ENCODE measurements at places on chromosomes 3 and 15. TPM values are rescaled to one million over a fixed set of nuclear protein-coding genes. Genes with fewer than 3 reads are reported as not detected.

- no peak for DNase-seq
Measured at GRCh38 chr3:122940628-122941086, 86.9 kb downstream of the SEMA5B start.

GRCh38 chr3:54222316-54222715 lies 100.0 kb downstream of the CACNA2D3 start:
- no peak for DNase-seq

- no peak for DNase-seq
Measured at GRCh38 chr3:109806929-109807328, 469.6 kb upstream of the DPPA4 start.

DNA sequence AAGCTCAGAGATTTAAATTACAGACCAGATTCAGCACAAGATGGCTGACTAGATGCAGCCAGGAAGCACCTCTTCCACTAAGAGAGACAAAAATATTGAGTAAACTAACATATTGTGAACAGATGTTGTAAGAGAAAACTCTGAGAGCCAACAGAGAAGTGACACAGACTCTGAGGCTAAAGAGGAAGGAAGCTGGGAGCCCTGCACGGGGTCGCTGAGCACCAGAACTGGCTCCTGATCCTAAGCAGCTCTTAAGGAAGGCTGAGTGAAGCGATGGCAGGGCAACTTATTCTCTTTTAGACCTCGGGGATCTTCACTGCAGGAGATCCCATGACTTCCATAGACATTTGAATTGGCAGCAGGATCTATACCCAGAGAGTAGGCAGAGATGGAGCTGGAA lies 578.0 kb upstream of the GRM7 start:
- DNase-seq, result no peak

GRCh38 chr3:2098398-2099027 lies at the start of gene CNTN4:
CNTN4 (plus strand) TSS chr3:2098866.
- peak; percentile 66 for DNase-seq

DNA sequence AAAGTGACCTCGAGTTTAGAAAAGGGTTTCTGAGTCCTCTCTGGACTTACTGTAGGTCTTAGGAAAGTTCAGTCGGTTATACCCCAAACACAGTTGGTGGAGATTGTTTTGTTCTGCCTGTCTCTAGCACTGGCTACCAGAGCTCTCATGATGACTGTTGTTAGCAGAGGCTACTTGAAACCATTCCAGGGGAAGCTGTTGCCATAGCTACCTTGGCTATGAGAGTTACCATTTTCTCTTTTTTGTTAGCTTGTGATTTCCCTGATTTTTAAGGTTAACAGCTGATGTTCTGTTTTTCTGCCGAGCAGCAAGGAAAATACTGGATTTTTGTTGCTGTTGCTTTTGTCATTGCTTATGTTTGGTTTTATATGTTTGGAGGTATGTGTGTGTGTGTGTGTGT lies 26.7 kb downstream of the ABHD2 start:
- no peak for DNase-seq

GRCh38 chr3:173403376-173403775 lies 5.8 kb downstream of the NLGN1 start:
- DNase-seq, result no peak

DNA sequence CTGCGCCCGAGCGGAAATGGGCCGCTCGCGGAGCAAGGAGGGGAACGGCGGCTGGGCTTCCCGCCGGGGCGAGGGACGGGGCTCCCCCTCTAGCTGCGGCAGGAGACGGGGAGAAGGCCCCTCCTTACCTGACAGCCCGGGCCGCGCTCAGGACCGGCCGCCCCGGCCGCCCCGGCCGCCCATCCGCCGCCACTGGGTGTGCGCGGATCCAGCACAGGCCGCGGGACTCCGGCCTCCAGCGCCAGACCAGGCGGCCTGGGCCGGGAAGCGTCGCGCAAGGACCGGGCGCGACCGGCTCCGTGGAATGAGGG lies 296 bp downstream of the TPRA1 start:
- DNase-seq, result no peak

DNA sequence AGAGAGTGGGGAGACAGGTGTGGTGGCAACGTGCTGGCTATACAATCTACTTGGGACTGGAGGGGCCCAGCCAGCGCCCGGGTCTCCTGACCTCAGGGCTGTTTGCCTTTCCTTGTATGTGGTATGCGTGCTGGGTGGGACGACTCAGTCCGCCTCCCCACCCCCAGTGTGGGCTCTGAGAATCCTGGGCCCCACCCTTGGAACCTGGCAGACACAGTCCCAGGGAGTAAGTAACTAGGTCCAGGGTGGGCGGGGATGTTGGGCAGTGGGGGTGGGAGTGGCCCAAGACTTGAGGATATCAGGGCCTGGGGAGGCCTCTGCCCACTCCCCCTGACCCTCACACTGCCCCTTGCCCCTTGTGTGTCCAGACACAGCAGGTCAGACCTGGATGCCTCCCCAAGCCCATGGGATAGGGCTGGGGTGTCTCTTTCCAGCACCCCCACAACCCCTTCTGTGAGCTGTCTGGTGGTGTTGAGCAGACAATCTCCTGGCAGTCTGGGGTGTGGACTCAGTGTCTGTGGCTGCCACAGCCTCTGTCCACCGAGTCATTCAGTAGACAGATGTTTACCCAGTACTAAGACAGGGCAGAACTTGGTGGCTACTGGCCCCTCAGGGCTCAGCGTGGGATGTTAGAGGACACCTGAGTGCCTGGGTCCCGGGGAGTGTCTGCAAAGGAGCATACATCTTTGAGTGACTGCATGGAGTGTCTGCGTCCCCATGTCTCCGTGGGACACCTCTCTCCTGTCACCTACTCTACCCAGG lies 1.3 kb downstream of the CHST13 start:
- no peak for DNase-seq

- DNase-seq, result no peak
Measured at GRCh38 chr3:97552186-97552585, 212.4 kb upstream of the ARL6 start.

DNA sequence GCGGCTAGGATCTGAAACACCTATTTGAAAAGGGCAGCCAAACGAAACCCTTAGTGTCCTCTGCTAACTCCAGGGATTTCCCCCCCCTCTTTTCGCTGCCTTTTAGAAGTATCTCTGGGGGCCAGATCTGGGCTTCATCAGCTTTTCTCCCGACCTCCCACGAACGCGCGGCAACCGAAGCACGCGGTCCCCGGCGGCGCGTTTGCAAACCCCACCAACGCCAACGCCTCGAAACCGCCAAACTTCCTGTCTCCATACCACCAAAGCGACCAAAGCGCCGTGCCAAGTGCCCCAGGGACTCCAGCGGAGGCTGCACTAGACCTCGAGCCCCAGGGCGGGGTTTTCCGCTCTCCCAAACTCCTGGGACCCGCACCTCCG lies 155.8 kb upstream of the FRMD4B start:
- DNase-seq, result peak; percentile 77

PCOLCE2 gene
- total RNA-seq, result 119 TPM

- peak; percentile 50 for DNase-seq
Measured at GRCh38 chr3:18443665-18444594, 18.8 kb upstream of the SATB1 start.

PRR23E gene
- not detected for total RNA-seq

GRCh38 chr15:29043736-29044502 lies 158.1 kb downstream of the APBA2 start:
- no peak for DNase-seq

DPP8 gene
- 28.7 TPM for total RNA-seq

- no peak for DNase-seq
Measured at GRCh38 chr15:33679061-33679460, 289.2 kb upstream of the CHRM5 start.

- no peak for DNase-seq
Measured at GRCh38 chr3:77001062-77001701, 38.7 kb upstream of the ROBO2 start.

- DNase-seq, result no peak
Measured at GRCh38 chr3:165753560-165753959, 83.7 kb downstream of the BCHE start.

AHSG gene
- total RNA-seq, result not detected

A4GNT gene
- total RNA-seq, result not detected

DNA sequence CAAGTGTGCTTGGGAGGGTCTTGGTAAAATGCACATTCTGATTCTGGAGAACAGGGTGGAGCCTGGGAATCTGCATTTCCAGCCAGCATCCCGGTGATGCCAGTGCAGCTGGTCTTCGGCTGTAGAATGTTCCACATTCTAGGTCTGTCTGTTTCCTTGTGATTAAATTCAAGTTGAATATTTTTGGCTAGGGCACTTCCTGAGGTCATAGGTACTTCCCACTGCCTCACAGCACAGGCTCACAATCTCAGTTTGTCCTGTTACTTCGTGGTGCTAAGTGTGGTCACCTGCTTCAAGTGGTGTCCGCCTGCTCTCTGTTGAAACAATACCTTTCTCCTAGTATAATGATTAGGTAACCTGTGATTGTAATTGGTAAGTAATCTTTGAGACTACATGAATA lies 40.1 kb downstream of the FLNB start:
- DNase-seq, result peak; percentile 50

Measured in right cardiac atrium (tissue), 5 donors.